Cortex of kidney (tissue), 1 donor: ENCODE measurements at places on chromosomes 1 and 21.

DNA sequence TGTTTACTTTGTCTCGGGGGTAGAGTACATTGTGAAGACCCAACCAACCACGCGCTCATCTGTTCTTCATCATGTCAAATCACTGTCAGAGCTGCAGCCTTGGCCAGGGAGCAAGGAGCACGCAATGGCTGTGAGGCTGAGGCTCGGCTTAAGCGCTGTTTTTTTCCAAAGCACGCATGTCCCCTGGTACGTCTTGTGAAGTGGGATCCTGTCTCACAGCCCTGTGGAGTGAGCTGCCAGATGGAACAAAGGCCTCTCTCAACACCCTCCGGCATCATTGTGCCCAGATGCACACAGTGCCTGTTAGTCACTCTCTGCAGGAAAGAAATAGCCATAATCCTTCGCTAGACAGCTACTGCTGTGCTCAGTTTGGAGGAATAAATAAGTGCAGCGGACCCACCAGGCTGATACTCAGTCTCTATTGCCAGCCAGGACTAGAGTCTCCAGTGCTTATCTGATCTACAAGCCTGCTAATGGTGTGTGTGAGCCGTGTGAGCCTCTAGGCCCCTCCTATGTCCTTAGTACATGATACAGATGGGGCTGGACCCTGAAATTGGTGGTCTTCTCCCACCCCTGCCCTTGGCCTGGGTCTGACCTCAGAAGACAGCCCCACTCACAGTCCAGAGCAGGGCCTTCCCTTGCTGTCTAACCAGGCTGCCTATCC lies 91.3 kb upstream of the COA6 start:
- DNase-seq: no peak

GRCh38 chr1:8047686-8048445 lies 21.8 kb upstream of the ERRFI1 start:
- no peak for DNase-seq

DNA sequence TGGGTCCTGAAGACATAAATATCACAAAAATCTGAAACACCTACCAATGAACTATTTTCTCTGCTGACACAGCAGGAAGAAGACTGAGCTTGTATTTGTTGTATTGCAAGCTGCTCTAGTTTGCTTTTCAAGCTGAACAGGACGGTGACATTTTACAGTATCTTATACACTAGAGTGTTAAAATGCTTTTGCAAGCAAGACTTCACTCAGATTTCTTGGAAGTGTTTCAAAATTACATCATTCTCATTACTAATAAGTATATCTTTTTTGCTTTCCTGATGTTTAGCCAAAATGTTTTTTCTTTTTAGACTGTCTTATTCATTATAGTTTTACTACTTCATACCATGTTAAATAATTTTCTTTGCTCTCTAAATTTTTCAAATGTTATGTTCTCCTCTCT lies 427.1 kb upstream of the CXADR start:
- DNase-seq: no peak

DNA sequence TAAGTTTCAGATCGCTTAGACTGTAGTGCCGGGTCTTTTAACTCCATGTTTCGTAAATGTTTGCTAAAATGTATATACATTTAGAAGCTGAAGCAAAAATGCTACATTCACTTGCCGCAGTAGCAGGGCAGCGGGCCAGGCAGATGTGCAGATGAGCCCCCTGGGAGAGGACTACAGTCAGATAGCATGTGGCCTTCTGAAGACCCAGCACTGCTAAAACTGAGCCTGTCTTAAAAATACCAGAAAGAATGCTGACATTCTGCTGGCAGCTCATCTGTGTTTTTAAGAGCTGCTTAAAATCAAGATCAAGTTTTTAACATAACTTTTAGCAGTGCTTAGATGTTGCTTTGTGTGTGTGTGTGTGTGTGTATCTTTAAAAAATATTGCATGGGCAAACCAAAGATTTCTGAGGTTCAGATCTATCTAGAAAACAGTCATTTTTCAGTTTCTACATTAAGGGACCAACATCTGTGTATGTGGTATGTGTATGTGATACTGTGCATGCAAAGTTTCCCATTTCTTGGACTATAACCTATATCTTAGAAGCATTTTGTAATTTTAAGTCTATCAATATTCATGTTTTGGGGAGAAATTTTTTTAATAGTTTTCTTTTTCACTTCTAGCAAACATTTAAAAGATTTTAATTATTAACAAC lies 31.7 kb downstream of the CHRM3 start:
- DNase-seq: no peak

- no peak for DNase-seq
These were observed 28.0 kb upstream of the SFPQ start for GRCh38 chr1:35220976-35221375.

DNA sequence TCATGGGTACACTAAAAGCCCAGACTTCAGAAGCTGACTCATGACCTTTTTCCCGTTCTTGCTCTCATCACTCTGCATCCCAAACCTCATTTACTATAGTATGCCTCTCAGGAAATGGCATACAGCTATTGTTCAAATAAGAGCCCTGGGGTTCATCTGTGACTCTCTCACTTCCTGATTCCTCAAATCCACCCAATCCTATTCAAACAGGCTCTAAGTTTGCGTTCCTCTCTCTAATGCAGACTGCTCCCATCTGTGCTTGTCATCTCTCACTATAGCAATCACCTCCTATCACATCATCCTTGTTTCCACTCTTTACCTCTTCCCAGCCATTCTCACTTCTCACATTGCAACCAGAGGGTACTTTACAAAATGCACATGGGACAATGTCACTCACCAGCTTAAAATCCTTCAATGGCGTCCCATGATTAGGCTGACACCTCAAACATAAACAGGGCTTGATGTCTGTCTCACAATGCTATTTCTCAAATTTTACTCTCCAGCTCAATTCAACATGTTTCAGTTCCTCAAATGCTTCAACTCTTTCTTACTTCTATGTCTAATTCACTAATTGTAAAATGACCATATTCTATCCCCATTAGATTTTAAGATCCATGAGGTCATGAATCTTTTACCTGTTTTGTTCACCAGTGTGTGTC lies 408.4 kb downstream of the NTNG1 start:
- no peak for DNase-seq

- DNase-seq: no peak
These were observed 28.0 kb downstream of the FUBP1 start for GRCh38 chr1:77950873-77951272.

- DNase-seq: no peak
These were observed 117.7 kb downstream of the NUF2 start for GRCh38 chr1:163439471-163439870.

GRCh38 chr1:27448982-27449381 lies 41.0 kb downstream of the WASF2 start:
- DNase-seq: no peak

DNA sequence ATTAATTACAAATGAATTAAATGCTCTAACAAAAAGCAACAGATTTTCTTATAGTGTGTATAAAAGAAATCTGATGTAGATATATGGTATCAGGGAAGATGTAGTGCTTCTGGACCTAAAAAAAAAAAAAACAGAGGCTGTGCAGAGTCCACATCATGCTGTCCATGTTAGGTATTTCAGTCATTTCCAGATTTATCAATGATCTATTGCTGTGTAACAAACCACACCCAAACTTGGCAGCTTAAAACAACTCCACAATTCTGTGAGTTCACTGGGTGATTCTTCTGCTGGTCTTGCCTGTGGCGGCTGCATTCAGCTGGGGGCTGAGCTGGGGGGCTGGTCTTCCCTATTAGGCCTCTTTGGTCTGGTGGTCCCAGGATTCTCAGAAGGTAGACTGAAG lies 52.3 kb upstream of the C1orf146 start:
- DNase-seq: no peak

DNA sequence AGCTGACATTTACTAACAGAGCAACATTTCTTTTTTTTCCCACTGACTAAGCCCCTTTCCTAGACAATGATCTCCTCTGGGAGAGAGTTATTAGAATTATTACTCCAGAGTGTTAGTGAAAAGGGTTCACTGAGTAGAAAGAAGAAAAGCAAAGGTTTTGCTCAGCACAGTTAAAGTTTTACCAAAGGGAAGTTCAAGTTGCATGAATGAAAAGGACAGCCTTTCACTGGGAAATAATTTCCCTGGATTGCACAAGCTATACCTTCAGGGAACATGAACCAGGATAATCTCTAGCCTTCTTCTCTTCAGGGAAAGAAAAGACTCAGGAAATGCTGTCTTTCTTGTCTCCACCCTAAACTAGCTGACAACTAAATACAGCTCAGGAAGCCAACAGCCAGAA lies 71.4 kb upstream of the ESRRG start:
- DNase-seq: no peak

DNA sequence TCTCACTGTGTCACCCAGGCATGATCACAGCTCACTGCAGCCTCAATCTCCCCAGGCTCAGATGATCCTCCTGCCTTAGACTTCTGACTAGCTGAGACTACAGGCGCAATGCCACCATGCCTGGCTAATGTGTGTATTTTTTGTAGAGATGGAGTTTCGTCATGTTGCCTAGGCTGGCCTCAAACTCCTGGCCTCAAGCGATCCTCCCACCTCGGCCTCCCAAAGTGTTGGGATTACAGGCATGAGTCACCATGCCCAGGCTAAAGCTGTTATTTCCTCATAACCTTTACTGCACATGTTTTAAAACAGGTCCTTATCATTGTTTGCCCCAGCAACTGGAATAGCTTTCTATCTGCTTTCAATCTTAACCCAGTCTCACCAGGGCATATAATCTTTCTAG lies 2.9 kb downstream of the SARS1 start:
- DNase-seq: no peak

GRCh38 chr1:186653312-186653711 lies 26.9 kb downstream of the PTGS2 start:
- no peak for DNase-seq

GRCh38 chr1:112637254-112638109 lies 17.9 kb downstream of the CAPZA1 start:
- DNase-seq: no peak

GRCh38 chr1:62722796-62723195 lies 34.6 kb upstream of the DOCK7 start:
- DNase-seq: no peak

GRCh38 chr21:14736672-14737071 lies 190.6 kb upstream of the SAMSN1 start:
- no peak for DNase-seq

DNA sequence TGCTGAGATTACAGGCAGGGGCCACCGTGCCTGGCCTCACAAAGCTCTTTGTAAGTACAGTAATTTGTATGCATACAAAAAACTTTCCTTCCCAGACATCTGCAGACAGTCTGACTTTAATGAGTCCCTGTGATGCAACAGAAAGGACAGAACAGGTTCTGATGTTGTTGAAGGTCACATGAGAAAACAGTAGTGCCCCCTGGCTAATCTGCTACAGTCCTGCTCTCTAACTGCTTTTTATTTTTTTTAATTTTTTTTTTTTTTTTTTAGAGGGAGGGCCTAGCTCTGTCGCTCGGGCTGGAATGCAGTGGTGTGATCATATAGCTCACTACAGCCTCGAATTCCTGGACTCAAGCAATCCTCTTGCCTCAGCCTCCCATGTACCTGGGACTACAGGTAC lies 36.7 kb downstream of the ACBD3 start:
- no peak for DNase-seq

- no peak for DNase-seq
These were observed 52.3 kb upstream of the DNAJC6 start for GRCh38 chr1:65256860-65257708.

- DNase-seq: no peak
These were observed 117.7 kb downstream of the LACTBL1 start for GRCh38 chr1:22854688-22855565.

DNA sequence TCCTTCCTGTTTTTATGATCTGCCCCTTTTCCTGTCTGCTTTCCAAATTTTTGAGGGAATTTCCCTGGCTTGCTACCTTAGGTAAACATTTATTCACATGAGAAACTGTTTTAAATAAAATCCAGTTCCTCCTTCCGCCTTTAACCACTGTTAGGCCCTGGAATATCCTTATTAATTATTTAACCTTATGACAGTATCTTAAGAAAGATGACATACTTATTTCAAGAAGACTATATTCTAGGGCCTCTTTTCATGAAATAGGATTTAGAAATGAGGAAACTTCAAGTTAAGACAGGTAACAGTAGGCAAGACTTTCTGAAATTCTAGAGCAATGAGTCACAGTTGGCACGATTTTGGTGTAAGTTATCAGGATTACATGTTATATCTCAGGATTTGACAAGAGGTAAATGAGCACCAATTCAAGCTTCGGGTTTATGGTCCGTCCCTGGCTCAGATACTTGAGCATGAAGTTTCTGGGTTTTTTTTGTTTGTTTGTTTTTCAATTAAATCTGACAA lies 2.0 kb upstream of the TNFSF18 start:
- no peak for DNase-seq

- no peak for DNase-seq
These were observed 60.1 kb downstream of the C4BPA start for GRCh38 chr1:207164086-207164485.

DNA sequence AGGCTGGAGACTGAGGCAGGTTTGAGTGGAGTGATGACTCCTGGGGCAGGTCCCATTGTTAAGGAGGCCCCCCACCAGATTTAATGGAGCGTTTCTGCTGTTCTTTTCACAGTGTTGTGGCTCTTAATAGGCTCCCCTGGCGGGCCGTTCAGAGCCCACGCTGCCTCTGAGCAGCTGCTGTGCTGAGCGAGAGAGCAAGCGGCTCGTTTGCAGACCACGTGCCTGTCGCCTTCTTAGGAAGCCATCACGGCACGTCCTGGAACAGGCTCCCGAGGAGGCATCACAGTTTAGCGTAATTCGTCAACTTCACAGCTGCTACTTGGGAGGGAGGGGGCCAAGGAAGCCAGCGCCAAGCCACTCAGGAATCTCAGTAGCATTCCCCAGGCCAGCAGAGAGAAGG lies 70.5 kb upstream of the CTTNBP2NL start:
- DNase-seq: no peak

DNA sequence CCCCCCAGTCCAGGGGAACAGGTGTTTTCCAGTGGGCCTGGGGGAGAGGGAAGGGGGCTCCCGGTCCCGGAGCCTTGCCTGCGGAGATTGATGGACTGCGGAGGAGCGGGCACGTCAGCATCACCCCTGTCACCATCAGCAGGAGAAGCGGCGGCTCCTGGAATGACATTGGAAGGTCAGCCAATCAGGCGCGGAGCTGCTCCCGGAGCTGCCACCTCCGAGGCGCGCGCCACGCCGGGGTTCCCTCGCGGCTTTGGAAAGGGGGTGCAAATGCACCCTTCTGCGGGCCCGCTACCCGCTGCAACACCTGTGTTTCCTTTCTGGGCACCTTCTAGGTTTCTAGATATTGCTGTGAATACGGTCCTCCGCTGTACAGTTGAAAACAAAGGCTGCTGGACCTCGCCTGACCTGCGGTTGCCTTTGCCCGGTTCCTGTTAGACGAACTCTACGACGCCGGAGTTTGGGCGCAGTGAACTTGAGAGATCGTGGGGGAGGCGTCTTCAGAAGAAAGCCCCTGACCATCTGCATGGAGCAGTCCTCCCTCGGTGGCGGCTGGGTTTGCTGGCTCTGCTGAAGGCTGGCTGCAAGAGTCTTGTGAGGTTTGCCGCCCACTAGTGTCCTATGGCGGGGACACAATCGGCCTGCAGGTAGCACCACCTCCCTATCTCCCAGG lies 5.3 kb downstream of the DSCAM start:
- no peak for DNase-seq

DNA sequence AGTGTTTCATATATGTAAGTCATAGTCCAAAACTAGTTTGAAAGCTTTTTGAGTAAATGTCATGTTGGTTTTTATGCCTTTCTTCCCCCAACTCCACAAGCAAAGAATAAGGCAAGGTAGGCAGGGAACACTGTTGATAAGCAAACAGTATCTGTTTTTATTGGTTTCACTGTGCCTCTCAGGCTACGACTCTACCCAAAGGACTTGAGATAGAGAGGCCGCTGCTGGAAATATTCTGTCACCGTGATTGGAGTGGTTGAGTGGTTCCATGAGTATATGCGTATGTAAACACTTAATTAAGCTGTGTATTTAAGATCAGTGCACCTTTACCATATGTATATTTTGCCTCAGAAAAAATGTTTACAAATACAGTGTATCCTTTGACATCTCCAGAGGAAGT lies 138.1 kb upstream of the KIF26B start:
- no peak for DNase-seq
